ENCODE measurements at places on chromosomes 11 and 22.

DNA sequence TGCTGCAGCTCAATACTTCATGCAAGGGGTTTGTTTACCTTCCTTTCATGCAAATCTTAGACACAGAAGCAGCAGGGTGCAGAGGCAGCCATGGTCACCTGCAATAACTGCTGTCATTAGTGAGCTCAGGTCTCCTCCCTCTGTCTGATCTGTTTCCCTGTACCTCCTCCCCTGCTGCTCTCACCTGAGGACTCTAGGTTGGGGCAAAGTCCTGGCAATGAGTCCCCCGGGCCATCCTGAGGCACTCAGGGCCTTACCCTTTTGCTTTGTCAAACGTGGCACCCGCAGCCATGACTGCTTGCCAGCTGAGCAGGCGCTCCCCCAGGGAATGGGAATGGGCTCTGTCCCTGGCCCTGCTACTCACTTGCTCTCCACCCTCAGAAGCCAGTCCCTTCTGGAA, 3.9 kb downstream of the LRRC10B start:
- DNase-seq: no peak

DNA sequence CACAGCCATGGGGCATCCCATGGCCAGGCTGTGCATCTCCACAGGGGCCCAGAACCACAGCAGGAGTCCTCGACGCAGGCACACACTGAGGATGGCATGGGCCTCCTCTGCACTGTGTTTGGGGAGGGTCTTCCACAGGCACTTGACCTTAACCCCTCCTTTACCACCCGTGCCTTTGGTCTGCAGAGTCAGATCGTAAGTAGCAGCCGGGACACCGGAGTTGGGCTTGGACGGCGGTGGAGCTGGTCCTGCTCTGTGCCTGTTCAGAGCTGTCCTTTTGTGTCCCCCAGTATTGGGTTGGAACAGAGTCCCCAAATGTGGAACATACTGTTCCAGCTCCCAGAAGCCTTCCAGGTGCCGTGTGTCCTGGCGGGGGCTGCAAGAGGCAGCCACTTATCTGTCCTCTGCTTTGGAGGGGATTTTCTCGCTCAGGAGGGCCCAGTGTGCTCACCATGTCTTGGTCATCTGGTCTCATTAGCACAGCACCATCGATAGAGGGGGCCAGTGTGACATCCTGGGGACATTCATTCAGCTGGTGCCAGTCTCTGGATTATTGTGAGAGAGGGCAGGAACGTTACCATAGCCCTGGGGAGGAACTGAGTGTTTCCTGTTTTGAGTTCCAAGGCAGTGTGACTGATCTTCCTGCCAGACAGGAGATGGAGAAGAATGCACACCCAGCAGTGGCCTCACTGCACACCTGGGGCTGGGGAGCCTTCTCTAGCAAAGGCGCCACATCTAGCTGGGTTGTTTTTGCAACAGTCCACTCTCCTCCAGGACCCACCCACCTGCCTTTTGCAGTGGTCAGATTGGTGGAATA, 12.4 kb downstream of the CRELD2 start:
- peak; percentile 59 for DNase-seq

DNA sequence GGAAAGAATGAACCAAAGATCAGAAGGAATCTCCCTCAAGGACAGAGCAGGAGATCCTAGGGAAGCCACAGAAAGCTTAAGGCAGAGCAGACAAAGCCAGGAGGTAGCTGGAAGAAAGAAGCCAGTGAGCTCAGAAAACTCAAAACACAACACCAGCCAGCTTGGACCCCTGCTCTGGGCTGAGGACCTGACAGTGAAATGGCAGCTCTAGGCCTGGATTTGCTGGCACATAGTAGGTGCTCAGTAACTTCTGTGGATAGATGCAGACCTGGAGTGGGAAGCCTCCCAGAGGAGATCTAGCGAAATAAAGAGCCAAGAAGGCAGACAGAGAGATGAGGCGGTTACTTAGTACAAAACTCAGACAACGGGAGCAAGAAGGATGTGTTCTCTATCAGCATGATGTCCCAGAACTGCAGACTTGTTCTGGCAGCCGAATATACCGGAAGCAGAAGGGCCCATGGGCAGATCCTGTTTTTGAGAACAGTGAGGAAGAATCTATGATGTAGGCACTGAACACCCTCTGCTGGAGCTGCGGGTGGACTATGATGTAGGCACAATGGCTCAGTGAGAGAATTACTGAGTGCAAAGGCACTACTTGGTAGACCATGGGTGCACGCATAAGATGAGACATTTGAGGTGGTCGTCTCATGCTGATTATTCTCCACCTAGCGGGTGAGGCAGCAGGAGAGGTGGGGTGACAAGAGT, 4.8 kb downstream of the ROBO4 start:
- DNase-seq: no peak

- no peak for DNase-seq
Observed at GRCh38 chr11:1368216-1368615, 21.5 kb upstream of the BRSK2 start.

- DNase-seq: no peak
Observed at GRCh38 chr11:64712430-64713015, 10.5 kb downstream of the NRXN2 start.

- DNase-seq: no peak
Observed at GRCh38 chr11:118819334-118820024, 28.5 kb upstream of the DDX6 start.

- no peak for DNase-seq
Observed at GRCh38 chr11:81995889-81996288, 737.8 kb downstream of the FAM181B start.

DNA sequence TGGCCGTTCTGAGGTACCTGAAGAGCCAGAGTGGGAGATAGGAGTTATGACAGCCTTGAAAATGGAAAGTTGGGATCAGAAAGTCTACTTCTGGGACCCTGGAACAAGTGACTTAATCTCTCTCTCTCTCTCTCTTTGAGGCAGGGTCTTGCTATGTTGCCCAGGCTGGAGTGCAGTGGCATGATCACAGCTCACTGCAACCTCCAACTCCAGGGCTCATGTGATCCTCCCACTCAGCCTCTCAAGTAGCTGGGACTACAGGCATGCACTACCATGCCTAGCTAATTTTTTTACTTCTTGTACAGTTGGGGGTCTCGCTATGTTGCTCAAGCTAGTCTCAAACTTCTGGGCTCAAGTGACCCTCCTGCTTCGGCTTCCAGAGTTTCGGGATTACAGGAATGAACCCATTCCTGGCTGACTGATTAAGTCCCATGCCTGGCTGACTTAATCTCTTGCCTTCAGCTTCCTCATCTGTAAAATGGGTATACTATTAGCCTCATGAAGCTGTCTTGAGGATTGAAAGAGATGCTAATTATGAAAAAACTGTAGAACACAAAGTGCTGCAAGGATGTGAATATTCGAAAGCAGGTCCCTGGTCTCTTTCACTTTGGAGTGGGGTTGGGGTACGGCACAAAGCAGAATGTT, 87.7 kb downstream of the UBASH3B start:
- no peak for DNase-seq

DNA sequence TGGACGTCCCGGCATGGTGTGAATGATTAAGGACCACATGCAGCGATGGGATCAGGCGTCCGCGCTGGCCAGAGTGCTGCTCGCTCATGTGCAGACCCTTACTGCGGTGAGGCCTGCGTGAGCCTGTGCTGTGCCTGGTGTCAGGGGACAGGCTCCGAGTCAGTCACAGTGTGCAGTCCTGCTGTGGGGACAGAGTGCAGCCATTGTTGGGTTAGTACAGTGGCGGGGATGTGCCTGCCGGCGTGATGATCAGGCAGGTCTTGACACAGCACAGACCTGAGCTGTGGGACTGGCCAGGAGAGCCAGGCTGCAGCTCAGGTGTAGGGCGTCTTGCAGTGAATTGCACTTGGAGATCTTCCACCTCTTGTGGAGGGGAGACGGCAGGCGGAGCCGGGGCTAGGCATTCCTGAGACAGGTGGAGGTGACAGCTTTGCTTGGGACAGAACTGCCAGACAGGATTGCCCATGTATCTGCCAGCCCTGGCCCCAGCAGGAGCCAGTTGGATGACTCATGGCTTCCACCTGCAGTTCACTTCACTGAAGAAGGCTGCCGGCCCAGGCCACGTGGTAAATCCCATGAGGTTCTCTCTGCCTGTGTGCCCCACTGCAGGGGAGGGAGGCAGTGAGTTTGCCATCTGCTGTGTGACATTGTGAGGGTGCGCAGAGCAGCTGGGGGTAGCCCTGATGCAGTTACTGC, 17.3 kb downstream of the TRMU start:
- no peak for DNase-seq

- DNase-seq: no peak
Observed at GRCh38 chr11:5722622-5723021, 13.6 kb upstream of the OR56B1 start.

GRCh38 chr11:99534812-99535211, 514.1 kb downstream of the CNTN5 start:
- no peak for DNase-seq

GRCh38 chr11:75547617-75548058, 14.4 kb upstream of the SERPINH1 start:
- DNase-seq: peak; percentile 81

DNA sequence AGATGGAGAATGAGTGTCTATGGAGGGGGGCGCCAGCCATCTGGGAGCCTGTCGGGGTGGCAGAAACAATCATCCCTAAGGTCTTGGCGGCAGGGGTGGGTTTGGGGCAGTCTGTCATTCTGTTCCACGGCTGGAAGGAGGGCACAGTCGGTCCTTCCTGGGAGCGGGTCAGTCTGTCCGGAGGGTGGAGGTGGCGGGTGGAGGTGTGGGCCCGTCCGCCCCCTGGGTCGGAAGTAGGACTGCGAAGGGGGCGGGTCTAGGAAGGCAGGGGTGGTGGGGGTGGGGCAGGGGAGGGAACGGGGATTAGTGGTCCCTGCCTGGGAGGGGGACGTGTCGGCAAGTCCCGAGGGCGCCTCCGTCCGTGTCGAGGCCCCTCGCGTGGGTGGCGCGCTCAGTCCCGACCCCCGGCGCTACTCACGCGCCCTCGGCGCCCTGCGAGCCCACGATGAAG, 461 bp downstream of the TBC1D10A start:
- DNase-seq: no peak

DNA sequence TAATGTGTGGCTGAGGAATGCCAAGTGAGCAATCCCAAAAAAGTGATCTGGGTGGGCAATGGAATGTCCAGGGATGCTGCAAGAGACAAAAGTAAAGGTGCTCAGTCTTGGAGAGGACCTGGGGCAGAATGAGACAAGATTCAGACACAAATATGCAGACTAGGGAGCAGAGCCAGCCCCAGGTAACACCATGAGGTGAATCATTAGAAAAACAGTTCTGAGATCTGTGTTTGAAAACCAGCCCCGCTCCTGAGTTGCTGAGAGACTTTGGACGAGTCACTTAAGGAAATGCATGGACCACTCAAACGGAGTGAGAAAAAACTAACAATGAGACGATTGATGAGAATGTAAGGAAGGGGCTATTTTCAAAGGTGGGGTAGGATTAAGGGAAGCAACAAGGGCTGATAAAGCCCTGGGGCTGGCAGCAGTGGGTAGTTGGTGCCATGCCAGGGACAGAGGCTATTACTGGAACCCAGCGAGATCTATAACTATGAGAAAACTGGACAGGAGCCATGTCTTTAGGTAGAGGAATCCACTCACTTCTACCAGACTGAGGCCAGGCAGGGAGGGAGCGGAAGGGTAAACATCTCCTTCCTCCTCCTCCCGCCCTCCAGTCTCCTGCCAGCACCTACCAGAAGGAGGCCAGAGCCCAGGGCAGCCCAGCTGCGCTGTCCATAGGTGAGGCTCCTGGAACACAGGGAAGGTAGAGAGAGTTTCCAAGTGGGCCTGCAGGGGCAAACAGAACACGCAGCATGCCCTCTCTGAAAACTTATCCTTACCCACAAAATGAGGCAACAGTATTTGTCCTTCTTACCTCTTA, 130.4 kb upstream of the TEAD1 start:
- DNase-seq: no peak

DNA sequence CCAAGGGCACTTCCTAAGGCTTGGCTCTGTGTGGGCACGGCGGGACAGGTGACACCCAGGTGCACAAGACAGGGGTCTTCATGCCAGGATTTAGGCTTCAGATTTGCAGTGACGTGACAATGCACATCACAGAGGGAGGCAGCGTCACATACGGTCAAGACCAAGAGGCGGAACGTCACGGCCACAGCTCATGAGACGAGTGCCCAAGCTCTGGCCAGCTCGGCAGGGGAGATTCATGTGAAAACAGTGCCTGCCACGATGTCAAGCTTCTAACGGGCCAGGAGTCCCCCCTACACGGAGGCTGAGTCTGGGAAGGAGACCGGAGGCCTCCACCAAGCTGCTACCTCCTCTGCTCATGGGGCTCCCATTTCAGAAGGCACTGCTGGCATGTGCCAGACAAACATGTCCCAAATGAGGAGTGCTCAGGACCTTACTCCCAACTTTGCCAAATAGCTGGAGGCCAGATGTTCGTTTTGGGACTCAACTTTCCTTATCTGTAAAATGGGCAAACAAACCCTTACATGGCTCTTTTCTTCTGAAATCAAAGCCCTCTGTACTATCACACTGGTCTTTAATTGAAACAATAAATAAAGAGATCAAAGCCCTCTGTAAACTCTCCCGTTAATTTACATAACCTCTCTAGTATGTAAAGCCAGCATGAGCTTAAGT, 16.6 kb downstream of the VPS37C start:
- no peak for DNase-seq
